ENCODE measurements at places on chromosomes 5 and 9.
A peak's percentile ranks its signal among the peaks of the same experiment; 100 is the strongest.

DNA sequence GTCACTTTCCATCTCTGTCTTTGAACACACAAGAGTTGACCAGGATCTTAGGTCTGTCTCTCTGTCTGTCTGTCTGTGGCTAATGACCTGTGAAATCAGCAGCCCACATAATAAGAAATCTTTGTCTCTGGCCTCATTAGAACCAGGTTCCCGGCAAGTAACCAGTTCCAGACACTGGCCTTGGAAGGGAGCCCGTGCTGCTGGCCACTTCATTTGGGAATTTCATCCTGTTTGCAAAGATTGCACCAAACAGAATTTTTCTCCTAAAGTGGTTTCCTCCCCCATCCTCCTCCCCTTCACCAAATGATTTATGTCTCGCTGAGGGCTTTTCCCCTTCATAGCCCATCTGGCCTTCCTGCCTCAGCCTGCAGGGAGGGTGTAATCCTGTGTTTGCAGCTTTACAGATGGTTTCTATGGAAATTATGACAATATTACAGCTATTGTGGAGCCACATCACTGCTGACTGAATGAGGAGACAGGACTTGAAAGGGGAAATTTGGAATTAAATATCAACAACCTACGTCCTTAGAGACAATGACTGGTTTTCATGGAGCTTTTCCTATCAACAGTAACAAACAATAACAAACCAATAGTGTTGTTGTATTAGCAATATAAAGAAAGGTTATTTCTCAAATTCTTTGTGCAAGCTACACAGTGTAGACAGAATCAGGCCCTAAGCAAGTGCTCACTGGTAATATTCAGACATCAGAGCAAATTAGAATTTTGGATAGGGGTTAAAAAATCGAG is 25.7 kb downstream of the DPYSL3 start:
- peak; percentile 84 for DNase-seq

GRCh38 chr9:131831380-131832165 is 91.7 kb upstream of the RAPGEF1 start:
- no peak for DNase-seq

DNA sequence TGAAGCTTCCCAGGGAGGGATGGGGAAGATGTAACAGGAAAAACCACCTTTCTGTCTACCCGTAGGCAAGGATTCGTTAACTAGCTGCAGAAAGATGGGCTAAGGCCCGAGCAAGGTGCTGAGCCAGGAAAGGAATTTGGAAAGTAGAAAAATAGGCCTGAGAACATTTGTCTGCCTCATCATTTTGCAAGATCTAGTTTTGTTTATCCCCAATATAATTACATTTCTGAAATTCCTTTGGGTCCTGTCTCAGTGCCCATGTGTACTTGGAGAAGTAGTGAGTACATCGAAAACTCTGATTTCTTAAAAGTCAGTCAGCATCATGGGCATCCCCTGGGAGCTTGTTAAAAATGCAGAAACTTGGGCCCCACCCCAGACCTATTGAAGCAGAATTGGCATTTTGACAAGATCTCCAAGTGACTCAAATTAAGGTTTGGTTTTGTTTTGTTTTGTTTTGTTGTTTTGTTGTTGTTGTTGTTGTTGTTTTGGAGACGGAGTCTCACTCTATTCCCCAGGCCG is 52.1 kb upstream of the CEMIP2 start:
- no peak for DNase-seq

- DNase-seq, result no peak
Observed at GRCh38 chr9:37574241-37574721, 1.9 kb downstream of the FBXO10 start.

DNA sequence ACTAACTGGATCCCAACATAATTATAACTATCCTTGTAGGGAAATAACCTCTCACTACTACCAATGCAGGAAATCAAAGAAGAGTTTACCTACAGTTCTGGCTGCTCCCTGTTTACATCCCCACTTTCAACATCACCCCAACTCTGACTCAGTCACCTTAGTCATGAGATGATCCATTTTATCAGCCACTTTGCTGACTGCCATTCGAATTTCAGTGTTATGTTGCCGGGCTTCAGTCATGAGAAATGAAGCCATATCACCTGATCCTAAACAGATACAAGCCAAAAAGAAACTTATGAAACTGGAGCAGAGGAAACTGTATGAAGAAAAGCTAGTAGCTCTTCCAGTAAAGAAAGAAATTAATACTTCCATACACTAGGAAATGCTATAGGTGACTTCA is 33.7 kb downstream of the SLC31A2 start:
- DNase-seq, result no peak

- no peak for DNase-seq
Observed at GRCh38 chr9:124843456-124844034, 9.7 kb upstream of the WDR38 start.

DNA sequence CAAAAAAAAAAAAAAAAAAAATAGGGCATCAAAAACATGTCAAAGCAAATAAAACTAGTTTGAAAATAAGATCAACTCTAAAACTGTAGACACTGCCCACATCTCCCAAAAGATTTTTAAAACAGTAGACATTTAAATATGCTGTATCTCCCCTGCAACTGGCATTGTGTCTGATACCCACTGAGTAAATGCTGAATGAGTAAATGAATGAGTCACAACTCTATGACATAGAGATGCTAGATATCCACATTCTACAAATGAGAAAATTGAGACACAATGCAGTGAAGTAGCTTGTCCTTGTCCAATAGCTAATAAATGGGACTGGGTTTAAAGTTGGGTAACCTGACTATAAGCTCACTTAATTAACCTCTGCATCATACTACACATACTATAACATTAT is 14.1 kb upstream of the MAP1B start:
- DNase-seq, result no peak

GRCh38 chr5:107483231-107484024 is 187.3 kb downstream of the EFNA5 start:
- DNase-seq, result no peak

DNA sequence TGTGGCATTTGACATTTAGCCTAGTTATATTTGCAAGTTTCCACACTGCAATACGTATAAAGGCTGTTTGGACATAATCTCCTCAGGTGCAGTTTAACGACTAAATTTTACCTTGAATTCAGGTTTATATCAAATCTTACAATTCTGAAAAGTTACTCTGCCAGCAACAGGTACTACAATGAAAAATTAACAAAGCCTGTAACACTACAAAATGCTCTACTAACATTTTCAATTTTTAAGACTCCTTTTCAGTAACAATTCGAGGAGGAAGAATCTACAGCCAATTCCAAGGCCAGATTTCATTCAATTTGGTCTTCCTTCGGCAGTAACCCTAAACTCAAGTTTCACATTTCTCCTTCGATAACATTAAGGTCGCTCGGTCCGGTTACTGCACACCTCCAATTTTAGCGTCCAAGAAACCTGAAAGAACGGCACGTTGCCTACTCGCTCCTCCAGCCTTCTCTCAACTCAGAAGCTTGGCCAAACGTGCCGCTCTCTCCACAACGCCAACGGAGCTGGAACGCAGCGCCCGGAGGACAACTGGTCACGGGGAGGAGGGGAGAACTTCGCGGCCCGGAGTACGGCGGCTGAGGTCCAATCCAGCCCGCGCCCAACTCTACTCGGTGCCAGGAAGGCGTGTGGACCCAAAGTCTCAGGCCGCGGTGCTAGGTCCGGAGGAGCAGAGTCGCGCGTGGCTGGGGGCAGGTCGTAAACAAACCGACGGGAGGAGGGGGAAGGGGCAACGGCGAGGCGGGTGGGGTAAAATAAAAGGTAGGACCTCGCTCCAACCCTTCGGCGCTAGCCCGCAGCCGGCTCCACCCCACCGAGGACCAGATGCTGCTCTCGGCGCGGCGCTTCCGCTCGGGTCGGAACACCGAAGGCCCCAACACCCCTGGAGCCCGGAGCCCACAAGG is 681 bp downstream of the FNIP1 start:
- DNase-seq, result no peak

GRCh38 chr5:146006470-146007190 is 70.3 kb downstream of the SH3RF2 start:
- no peak for DNase-seq

- no peak for DNase-seq
Observed at GRCh38 chr9:16029046-16029615, 476.3 kb downstream of the CCDC171 start.

DNA sequence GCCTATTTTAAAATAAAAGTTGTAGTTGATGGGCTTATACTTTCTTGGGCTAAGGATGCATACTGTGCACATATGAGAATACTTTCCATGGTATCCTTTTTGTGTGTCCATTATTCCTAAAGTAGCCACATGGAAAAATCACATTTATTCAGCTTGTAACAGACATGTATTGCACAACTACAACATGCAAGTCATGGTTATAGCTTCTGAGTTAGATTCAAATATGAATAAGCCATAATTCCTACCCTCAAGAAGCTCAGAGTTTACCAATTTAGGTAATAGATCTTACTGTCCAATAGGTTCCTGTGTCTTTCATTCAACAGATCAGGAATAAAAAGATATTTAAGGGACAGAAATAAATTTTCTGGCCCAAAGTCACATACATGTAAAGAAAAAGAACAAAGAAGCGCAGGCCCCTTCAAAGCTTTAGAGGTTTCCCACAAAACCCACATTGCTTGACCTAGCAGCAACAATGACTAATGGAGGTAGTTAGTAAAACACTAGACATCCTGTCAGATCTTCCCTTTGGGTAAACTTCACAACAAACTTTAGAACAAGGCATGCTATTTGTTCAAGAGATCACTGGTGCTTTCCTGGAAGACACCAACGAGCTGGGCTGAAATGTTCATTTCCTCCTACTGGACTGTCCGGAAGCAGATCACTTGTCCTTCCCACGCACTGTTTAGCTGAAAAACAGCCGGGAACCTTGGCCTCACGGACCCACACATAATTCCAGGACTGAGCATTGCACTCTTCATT is 78.4 kb upstream of the ITGA1 start:
- DNase-seq, result no peak

DNA sequence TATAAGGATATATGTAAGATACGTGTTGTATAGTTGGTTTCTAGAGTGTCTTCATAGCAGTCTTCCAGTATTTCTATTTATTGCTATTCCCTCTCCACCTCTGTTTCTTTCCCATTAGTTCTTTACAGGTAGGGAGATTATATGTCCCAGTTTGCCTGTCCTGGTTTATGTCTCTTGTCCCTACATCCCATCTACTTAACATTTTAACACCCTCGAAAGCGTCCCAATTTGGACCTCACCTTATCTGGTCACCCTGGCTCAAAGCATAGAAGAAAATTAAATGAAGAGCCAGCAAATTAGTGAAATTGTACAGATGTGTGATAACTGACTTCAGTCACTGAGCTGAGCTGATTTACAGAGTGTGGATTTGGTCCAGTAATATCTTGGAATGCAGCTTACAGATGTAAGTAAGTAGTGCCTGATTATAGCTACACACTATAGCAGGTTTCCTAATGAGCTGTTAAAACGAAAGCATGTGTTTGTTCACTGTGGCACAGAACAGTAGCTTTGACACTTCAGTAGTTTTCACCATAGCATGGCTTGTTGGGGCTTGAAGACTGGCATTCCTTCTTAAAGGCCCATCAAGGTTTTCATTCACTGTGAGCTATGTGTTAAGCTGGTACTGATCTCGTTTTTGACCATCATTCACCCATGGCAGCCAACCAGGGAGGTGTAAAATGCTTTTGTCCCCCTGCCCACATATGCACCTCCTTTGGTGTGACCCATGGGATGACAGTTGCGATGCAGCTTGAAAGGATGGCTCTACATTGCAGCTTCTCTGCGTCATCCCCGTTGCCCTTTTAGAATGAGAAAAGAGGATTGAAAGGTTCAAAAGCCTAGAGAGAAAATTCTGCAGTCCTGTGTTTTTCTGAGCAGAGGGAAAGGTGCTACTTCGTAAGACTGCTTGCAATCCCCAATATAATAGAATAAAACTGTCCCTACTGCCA is 192.1 kb upstream of the DMRT1 start:
- no peak for DNase-seq

DNA sequence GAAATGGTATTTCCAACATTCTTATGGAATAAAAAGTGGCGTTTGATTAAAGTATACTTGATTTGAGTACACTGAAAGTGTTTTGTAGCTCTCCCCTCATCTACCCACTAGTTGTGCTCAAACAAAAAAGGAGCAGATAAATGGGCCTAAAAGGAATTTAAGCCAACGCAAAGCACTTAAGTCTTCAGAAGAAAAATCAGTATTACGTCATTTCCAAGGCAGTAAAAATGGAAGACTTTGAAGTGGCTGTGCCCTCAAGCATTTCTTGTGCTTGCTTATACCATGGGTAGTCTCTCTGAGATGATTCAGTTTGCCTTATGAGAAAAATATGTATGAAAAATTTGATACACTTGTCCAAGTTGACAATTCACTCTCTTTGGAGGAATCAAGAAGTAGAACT is 279.9 kb upstream of the CD180 start:
- DNase-seq, result no peak

GRCh38 chr5:136191304-136192014 is 1.5 kb downstream of the SMIM32 start:
- DNase-seq, result no peak

GRCh38 chr5:38559428-38559827 is 3.0 kb upstream of the LIFR start:
- DNase-seq, result no peak

DNA sequence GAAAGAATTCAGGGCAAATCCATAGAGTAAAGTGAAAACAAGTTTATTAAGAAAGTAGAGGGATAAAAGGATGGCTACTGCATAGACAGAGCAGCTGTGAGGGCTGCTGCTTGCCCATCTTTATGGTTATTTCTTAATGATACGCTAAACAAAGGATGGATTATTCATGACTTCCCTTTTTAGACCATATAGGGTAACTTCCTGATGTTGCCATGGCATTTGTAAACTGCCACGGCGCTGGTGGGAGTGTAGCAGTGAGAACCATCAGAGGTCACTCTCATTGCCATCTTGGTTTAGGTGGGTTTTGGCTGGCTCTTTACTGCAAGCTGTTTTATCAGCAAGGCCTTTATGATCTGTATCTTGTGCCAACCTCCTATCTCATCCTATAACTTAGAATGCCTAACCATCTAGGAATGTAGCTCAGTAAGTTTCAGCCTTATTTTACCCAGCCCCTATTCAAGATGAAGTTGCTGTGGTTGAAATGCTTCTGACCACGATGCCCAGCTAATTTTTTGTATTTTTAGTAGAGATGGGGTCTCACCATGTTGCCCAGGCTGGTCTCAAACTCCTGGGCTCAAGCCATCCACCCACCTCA is 42.1 kb downstream of the RFK start:
- DNase-seq, result no peak
